ENCODE measurements at places on chromosomes 7 and 10. TPM values are rescaled to one million over a fixed set of nuclear protein-coding genes. Genes with fewer than 3 reads are reported as not detected.
A peak's percentile ranks its signal among the peaks of the same experiment; 100 is the strongest.

GRCh38 chr10:80442879-80443278, 11.2 kb upstream of the TSPAN14 start:
- DNase-seq = no peak

DNA sequence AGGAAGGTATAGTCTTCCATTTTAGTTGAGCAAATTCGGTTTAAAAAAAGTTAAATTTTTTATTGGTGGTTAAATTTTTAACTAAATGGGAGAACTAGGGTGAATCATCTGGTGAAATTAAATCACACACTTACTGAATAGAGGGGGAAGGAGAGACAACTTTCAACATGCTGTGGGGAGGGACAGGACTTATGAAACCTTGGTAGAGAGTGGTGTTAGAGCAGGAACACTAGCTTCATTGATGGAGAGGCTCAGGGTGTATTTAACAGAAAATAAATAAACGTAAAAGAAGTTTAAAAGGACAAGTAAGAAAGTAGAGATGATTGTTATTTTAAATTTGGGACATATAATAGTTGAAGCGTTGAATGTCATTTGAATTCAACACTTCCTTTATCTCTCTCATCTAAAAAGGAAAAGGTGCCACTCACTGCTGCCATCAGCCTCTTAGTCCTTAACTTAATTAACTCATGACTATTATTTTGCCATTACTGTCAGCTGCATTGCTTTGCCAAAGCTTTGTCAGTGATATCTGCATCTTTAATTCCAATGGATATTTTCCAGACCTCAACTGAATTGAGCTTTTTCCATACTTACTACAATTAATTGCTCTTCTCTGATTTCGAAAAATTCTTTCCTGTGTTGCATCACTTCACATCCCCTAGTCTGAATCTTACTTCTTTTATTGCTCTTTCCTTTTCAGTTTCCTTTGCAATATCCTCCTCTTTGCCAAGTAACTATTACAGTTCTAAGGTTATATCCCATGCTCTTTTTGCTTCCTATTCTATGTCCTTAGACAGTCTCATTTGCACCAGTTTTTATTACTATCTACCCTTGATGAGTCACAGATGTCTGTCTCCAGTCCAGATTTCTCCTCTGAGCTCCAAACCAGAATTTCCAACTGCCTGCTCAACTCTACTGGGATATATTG, 71.7 kb downstream of the GNAT3 start:
- peak; percentile 41 for DNase-seq

DNA sequence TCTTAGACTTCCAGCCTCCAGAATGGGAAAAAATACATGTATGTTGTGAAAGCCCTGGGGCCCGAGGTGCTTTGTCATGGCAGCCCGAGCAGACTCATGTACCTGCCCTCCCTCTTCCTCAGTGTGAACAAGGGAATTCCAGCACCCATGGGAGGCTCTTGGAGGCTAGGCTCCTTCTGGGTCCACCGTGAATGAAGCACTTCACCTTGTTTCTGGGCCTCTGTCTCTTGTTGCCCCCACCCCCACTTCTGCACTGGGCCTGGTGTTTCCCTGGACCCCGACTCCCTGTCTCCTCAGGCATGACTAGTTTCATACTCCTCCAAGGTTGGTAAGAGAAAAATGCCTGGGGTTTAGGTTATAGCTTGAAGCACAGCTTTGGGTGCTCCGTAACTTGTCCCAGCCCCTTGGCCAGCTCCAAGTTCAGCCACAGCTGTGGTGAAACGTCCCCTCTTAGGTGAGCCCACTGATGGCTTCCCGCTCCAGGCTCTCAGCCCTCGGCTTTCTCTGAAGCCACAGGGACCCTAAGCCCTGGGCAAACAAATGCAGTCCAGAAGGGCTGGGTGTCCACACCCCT, 30.2 kb upstream of the ARHGAP22 start:
- no peak for DNase-seq

GRCh38 chr7:137801003-137801402, 45.8 kb downstream of the DGKI start:
- DNase-seq = peak; percentile 71

DNA sequence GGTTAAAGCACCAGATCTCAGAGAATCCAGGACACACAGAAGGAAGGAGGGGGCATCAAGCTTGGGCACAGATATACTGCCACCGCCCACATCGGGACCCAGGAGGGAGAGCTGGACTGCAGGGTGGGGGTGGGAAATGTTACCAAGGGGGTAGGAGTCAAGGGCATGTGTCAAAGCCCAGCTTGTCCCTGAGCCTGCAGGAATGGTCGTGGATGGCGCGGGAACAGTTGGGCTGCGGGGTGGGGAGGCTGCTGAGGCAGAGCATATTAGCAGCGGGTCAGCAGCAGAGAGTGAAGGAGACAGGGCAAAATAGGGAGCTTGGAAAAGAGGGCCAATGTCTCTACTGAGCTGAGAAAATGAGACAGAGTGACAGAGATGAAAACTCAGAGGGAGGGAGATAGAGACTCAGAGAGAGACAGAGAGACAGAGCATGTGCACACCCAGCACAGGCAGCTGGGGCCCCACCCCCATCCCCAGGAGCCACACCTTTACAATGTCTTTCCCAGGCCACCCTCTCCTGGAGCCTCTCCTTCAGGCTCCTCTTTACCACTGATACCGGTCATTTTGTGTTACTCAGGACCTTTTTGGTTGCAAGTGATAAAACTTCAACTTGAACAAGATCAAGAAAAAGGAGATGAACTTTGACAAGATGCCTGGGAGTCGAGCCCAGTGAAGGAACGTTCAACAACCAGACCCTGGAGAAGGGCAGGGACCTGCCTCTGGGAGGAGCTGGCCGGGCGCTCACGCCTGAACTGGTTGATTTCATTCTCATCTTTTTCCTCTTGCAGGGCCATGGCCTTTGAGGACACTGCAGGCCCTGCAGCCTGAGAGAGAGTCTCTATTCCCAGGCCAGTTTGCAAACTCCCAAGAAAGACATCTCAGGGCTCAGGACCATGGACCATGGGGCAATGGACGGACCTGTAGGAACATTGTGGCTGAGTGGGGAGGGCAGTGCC, 50.0 kb downstream of the AOC1 start:
- DNase-seq = no peak

GRCh38 chr10:9230625-9231024, 1176.1 kb downstream of the GATA3 start:
- no peak for DNase-seq

- DNase-seq = no peak
Measured at GRCh38 chr10:89236226-89236797, 15.3 kb downstream of the LIPA start.

DNA sequence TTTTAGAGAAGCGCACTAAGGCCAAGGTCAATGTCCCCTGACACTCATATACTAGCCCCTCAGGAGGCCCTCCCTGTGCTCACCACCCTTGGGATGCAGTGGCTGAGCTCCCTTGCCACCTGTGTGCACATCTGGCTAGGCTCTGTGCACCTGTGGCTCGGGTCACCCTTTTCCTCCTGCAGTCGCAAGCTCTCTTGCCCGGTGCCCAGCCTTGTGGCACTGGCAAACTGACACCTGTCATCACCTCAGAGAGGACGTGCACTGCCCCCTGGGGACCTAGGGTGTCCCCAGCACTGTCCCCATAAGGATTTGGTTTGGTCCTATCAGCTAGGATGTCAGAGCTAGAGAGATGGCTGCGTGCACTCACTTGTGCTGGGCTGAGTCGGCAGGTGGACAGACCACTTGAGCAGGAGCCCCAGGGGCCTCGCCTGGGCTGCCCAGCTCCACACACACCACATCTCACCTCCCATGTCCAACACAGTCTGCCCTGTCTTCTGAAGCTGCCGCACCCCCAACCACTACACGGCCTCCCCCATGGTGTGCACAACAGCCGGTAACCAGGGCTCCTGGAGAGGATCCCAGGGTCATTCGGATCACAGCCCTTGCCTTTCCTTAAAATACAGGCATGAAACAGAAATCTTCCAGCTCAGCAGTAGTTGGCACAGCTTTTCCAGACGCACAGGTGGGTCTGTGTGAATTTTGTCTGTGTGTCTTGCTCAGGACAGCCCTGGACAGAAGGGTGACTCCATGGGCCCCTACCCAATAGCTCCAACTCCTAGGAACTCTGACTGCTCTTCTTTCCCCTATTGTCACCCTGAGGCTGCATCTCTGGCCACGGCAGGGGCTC, 111.0 kb downstream of the GRID1 start:
- no peak for DNase-seq

DNA sequence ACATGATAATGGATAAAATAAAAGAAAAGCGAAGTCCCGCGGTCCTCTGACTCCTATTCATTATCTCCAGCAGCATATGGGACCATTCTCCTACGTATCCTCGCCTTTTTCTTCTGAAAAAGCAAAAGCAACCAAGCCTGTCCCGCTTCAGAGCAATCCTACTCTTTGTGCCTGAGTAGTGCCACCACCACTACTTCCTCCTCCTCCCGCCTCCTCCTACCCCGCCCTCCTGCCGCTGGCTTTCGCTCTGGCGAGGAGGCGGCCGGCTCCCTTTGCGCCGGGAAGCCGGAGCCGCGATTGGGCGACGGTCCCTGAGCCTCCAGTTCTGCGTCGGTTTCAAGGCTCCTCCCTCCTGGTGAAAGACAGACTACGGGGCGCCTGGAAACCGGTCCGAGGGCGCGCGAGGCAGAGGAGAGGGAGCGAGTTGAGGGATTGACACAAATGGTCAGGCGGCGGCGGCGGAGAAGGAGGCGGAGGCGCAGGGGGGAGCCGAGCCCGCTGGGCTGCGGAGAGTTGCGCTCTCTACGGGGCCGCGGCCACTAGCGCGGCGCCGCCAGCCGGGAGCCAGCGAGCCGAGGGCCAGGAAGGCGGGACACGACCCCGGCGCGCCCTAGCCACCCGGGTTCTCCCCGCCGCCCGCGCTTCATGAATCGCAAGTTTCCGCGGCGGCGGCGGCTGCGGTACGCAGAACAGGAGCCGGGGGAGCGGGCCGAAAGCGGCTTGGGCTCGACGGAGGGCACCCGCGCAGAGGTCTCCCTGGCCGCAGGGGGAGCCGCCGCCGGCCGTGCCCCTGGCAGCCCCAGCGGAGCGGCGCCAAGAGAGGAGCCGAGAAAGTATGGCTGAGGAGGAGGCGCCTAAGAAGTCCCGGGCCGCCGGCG, at the start of gene FZD1:
FZD1 (plus strand) TSS at position 388 of the 878 bp plus-strand sequence; CDS start at position 836, 448 bp downstream.
- peak; percentile 89 for DNase-seq

DNA sequence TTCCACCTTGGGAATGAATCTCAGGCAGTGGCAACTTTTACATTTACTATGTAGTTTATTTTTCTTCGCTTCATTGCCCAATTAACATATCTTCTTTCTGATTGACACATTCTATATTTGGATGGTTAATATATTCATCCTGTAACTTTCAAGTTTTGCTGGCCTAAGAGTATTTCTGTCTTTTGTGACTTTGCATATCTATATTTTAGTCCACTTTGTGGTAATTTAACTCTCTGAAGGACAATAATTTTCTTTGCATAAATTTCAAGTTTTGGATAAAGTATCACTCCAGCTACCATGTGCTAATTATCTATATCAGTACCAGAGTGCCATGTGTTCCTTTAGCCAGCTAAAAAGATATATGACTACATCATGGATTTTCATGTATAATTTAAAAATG, 151.5 kb upstream of the KAT6B start:
- no peak for DNase-seq

DNA sequence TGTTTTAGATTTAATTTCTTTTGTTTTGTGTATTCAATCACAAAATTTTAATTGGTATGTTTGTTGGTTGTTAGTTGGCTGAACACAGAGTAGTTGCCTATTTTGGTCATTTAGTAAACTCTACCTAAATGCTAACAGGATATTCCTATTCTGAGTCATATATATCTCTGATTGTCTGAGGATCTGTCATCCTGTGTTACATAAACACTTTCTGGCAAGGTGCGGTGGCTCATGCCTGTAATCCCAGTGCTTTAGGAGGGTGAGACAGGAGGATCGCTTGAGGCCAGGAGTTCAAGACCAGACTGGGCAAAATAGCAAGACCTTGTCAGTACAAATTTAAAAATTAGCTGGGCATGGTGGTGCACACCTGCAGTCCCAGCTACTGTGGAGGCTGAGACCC, 178.6 kb downstream of the PLCE1 start:
- peak; percentile 86 for DNase-seq

DNA sequence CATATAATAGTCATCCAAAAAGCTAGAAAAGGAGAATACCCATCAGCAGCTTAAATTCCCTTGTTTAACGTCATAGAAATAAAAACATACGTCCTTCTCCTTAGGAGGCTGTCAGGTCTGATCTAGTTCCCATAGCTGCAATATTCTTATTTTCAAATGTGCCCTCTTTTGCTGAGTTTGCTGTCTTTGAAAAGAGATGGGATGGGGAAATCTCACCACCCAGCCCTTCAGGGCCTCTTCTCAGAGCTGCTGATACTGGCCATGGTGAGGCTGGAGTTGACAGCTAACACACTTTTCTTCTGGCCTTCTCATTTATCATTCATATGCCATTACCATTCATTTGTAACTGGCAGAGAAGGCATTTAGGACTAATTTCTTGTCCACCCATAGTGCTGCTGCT, 5.1 kb upstream of the PCGF5 start:
- no peak for DNase-seq

DNA sequence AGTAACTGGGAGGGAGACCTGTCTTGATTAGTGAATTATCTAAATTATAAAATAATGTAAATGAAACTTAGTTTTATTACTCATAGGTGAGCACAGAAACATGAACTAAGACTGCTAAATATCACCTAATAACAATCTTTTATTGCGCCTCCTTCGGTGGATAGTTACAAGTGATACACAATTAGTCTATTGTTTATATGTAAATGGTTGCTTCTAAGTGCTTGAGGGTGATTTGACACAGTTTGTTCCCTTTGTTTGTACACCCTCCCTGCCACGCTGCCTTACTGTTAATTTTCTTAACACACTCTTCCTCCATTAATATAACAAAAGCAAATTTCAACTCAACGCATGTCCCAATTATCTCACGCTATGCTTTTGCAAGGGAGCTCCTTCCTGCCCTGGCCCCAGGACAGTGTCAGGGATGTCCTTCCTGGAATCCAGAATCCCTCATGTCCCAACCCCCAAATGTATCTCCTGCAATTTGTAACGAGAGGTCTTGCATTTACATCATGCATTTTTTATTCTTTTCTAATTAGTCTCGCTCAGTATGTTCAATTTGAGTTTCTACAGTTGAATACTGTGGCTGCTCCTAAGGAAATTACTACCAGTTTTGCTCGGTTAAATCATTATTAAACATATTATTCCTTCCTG, 4.2 kb downstream of the NPSR1 start:
- no peak for DNase-seq

- DNase-seq = no peak
Measured at GRCh38 chr7:34309116-34309515, 348.9 kb upstream of the NPSR1 start.

The FRMPD2 gene
- under 0.01 TPM for total RNA-seq

The SFRP4 gene
- 0.26 TPM for total RNA-seq

The KAT6B gene
- 12.9 TPM for total RNA-seq

The ASB10 gene
- not detected for total RNA-seq

The C10orf67 gene
- 0.26 TPM for total RNA-seq

The CHAT gene
- total RNA-seq = not detected

The POM121C gene
- 12.1 TPM for total RNA-seq

The MRPL32 gene
- 63.2 TPM for total RNA-seq

The CLDN4 gene
- total RNA-seq = 126 TPM

The TAS2R41 gene
- total RNA-seq = not detected

The ANKRD61 gene
- not detected for total RNA-seq

Data from bronchial epithelial cell (primary cell).